ENCODE measurements at places on chromosomes 16 and 17.

- no peak for DNase-seq
Observed at GRCh38 chr16:86227041-86227440, 283.3 kb upstream of the FOXF1 start.

DNA sequence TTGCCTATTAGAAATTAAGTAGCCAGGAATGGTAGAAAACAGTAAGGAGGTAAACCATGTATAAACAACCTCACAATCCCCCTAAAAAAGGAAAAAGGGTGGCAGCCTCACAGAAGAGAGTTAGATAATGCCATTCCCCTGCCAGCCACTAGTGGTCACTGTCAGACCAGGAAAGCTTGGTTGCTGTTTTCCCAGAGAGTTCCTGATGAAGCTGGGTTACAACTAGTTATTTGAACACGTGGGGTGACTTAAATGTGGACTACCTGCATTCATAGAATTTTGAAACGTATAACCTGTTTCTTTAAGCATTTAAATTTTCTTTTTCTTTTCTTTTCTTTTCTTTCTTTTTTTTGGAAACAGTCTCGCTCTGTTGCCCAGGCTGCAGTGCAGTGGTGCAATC is 5.8 kb downstream of the GPRC5C start:
- DNase-seq = no peak

GRCh38 chr16:15037745-15038144 is 18.1 kb downstream of the NTAN1 start:
- no peak for DNase-seq

- no peak for DNase-seq
Observed at GRCh38 chr16:89612415-89613166, 851 bp upstream of the DPEP1 start.

GRCh38 chr16:1681032-1681431 is 3.0 kb downstream of the JPT2 start:
- DNase-seq = no peak

DNA sequence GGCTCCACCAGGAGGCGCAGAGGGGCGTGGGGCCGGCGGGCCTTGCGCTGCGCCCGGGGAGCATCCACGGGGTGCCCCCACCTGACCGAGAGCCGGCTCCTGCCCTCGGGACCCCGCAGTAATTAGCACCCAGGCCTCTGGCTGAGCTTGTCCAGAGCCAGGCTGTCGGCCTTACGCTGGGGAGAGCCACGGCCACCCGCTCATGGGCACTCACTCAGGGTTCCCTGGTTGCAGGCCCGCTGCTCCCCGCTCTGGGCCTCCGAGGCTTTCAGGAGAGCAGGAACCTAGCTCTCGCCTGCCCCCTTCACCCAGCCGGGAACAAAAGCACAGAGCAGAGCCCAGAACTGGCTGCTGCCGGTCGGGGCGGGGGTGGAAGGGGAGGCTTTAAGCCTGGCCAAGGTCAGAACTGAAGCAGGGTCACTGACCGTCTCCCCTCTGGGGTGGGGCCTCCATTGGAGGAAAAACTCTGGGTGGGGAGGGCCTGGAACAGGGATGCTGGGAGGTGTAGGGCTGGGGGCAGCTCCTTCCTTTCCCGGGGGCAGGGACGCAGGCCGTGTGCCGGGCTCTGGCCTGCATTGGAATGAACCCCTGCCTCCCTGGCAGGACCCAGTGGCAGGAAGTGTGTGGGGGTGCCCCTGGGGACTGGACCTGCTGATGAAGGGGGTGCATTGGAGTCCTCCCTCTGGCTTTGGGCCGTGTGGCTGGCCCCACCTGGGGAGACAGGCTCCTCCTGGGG is 12.3 kb downstream of the GLIS2 start:
- no peak for DNase-seq

- DNase-seq = no peak
Observed at GRCh38 chr17:57537524-57538410, 207.3 kb downstream of the CCDC182 start.

DNA sequence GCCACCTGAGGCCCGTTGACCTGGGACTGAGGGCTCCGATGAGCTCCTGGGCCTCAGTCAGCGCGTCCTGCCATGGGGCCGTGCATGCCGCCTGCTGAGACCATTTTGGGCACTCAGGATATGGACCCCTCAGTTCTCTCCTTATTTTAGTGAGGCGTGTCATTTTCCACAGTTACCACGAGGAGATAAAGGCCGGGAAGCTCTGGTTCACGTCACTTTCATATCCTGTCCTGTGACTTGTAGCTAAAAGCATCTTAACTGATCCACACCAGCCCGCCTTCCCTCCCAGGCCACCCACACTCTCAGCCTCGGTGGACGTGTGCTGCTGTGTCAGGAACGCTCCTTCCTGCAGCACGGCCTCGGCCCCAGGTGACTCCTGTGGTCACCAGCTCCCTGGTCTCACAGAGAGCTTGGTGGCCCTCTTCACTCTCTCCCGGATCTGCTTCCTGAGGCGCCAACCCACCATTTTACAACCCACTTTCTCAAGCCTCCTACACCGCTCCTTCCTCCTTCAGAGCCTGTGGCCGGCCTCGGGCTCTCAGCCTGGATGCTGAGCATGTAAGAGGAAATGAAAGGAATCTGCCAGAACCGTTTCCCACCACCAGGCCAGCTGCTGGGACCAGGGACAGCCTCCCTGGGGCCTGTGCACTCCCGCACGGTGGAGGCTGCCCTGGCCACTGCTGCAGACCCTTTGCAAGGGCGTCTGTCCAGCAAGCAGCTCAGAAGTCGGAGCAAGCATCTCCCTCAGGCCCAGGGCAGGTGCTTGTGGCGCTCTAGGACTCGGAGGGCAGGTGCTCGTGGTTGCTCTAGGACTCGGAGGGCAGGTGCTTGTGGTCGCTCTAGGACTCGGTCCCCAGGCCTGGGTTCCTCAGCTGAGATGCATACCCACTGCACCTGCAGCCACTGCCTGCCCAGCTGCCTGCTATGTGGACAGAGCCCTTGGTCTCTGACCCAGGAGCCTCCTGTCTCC is 23.9 kb upstream of the FASN start:
- DNase-seq = no peak

- no peak for DNase-seq
Observed at GRCh38 chr16:2952679-2953078, 11.4 kb upstream of the KREMEN2 start.

- DNase-seq = no peak
Observed at GRCh38 chr16:27318392-27319256, 4.8 kb downstream of the IL4R start.

DNA sequence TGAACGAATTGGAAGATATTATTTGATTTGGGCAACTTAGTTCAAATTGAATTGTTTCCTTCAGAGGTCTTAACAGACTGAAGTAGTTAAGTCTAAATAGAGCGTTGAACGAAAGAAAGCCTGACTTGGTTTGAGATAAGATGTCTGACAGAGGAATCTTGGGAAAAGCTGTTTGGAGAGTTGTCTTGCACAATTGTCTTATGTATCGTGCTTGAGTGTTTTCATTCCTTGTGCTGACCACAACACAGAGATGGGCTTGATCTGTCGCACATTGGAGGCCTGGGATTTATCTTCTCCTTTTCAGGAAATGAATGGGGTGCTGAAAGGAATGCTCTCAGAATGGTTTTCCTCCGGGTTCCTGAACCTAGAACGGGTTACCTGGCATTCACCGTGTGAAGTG is 7.8 kb downstream of the MLYCD start:
- no peak for DNase-seq

DNA sequence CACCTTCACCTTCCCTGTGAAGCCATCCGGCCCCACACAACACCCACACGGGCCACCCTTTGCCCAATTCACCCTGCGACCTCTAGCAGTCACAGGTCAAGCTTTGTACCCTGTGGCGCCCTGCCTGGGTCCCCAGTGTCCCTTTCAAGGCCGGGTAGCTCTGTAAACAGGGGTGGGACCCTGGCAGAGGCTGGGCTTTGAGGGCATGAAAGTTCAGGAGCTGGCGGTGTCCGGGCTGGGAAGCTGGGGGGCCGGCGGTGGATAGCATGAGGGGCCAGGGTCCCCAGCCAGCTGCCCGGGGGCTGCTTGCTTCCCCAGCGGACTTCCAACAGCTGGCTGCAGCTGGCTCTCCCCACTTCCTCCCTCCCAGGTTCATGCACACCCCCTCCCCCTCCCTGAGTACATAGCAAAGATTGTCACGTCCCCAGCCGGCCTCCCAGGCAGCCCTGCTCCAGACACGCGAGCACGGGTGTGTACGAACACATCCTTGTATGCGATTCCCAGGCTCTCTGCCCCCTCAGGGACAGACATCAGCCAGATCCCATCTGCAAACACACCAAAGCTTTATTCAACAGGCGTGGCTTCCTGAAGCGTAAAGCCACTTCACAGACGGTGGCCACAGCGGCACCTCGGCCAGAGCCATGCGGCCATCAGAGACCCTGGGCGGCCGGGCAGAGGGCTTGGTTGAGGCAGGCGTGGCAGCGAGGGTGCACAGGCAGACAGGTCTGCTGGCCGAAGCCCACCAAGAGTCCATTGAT is 8.2 kb downstream of the NTHL1 start:
- no peak for DNase-seq

GRCh38 chr16:11165349-11165748 is 90.7 kb downstream of the SOCS1 start:
- DNase-seq = no peak

- no peak for DNase-seq
Observed at GRCh38 chr16:74862743-74863244, 88.2 kb upstream of the FA2H start.

GRCh38 chr16:82523815-82524214 is 103.0 kb upstream of the CDH13 start:
- no peak for DNase-seq

DNA sequence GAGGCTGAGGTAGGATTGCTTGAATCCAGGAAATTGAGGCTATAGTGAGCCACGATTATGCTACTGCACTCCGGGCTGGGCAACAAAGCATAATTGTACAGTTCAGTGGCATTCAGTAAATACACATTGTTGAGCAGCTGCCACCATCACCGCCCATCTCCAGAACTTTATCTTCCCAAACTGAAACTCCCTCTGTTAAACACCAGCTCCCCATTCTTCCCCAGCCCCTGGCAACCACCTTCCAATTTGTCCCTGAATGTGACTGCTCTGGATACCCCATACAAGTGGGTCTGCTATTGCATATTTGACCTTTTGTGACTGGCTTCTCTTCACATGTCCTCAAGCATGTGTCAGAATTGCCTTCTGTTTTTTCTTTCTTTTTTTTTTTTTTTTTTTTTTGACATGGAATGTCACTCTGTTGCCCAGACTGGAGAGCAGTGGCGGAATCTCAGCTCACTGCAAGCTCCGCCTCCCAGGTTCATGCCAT is 2.9 kb downstream of the RPL38 start:
- DNase-seq = no peak

GRCh38 chr16:23734176-23734893 is 20.5 kb upstream of the CHP2 start:
- DNase-seq = no peak

GRCh38 chr17:42686520-42687128 is 4.3 kb downstream of the CNTNAP1 start:
- DNase-seq = no peak

DNA sequence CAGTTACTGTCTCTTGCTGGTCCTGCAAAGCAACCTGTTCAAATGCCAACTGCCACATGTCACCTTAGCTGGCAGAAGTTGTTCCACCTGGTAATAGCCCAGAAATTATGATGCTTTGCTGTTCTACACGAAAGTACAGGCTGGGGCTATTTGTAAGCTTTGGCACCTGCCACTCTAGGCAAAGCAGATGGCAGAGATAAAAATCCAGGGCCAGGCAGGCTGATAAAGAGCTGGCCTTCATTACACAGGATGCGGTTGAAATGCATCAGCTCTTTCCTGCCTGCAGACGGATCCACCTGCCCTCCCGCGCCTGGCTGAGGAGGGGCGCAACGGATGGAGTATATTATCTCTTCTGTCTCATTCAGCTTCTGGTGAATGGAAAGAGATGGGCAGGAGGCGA is 29.3 kb upstream of the KDM8 start:
- DNase-seq = no peak

- DNase-seq = no peak
Observed at GRCh38 chr16:3761375-3762106, 44.2 kb upstream of the TRAP1 start.

- no peak for DNase-seq
Observed at GRCh38 chr17:82237083-82237745, 8.4 kb downstream of the SLC16A3 start.

DNA sequence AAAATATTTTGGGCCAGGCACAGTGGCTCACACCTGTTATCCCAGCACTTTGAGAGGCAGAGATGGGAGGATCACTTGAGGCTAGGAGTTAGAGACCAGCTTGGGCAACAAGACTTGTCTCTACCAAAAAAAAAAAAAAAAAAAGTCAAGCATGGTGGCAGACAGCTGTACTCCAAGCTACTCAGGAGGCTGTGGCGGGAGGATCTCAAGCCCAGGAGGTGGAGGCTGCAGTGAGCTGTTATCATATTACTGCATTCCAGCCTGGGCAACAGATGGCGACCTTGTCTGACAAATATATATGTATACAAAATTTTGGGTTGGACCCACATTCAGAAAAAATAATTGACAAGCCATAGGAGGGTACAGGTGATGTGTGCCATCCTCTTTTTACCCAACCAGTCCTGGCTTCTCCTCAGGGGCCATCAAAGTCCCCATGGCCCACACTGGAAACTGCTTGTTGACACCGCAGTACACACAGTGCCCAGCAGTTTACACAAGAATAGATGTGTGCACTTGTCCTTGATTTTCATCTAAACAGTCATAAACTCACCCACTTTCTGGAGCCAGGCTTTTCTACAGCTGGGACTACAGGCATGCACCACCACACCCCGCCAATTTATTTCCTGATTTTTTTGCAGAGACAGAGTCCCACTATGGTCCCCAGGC is 1.7 kb downstream of the CES2 start:
- DNase-seq = no peak

- no peak for DNase-seq
Observed at GRCh38 chr16:88617268-88618031, 20.9 kb upstream of the IL17C start.

- DNase-seq = no peak
Observed at GRCh38 chr17:43898446-43898845, 8.9 kb downstream of the MPP2 start.

GRCh38 chr16:20137909-20138308 is 64.2 kb upstream of the GPR139 start:
- DNase-seq = no peak

GRCh38 chr16:50390371-50390771 is 21.6 kb upstream of the BRD7 start:
- no peak for DNase-seq

- no peak for DNase-seq
Observed at GRCh38 chr17:73791631-73792030, 147.4 kb upstream of the SDK2 start.

DNA sequence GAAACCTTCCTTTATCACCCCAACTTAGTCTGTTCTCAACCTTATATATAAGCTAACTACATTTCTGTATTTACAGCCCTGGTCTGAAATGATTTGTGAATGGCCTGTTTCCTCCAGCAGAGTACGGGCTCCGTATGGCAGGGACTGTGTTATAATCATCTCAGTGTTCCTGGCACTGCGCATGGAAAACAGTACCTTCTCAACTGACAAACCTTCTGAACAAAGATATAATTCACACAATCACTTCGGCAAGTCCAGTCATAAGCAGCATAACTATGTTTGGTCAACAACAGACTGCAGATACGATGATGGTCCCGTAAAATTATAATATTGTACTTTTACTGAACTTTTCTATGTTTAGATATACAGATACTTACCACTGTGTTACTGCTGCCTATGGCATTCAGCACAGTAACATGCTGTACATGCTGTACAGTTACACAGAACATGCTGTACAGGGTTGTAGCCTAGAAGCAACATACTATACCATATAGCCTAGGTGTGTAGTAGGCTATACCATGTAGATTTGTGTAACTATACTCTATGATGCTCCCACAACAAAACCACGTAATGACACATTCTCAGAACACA is 30.0 kb downstream of the ANKFY1 start:
- DNase-seq = no peak

- DNase-seq = no peak
Observed at GRCh38 chr17:61410141-61411010, 10.7 kb downstream of the TBX2 start.

GRCh38 chr17:81031566-81032550 is 3.1 kb upstream of the BAIAP2 start:
- DNase-seq = no peak
